CD8-positive, alpha-beta memory T cell (primary cell): ENCODE measurements at places on chromosomes 13 and 19.

GRCh38 chr13:27667946-27668345, 46.3 kb downstream of the POLR1D start:
- DNase-seq = no peak

- peak; percentile 39 for DNase-seq
These were observed 51.0 kb upstream of the DOCK9 start for GRCh38 chr13:99028890-99029289.

DNA sequence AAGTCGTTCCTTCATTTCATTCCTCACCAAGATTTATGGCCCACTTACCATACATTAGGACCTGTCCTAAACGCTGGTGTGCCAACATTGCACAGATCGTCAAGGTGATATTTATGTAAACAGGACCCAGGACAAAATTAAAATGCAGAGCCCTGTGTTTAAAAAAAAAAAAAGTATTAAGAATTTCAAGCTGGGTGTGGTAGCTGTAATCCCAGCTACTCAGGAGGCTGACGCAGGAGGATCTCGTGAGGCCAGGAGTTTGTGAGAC, 6.5 kb upstream of the ZNF444 start:
- no peak for DNase-seq

- no peak for DNase-seq
These were observed 68.9 kb downstream of the FREM2 start for GRCh38 chr13:38755793-38756192.

GRCh38 chr13:99375738-99376080, 68.5 kb upstream of the GPR183 start:
- DNase-seq = no peak

DNA sequence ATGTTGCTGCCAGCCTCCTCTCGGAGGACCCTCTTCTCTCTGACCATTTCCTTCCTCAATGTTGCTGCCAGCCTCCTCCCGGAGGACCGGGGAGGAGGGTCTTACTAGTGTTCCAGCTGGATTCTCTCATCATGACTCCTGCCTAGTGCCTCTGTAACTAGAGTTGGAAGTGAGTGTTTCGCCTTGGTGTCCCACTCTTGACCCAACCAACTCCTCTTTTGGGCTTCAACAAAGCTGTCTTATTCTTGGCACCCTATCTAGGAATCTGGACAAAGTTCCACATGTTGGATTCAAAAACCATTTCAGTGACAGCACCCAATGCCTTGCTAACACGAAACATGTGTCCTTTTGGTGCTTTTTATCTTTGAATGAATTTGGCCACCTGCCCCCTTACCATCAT, 165.4 kb downstream of the GPC5 start:
- DNase-seq = no peak
